ENCODE measurements at places on chromosomes 7 and 10.

- DNase-seq: no peak
These were observed 306.4 kb downstream of the FGFR2 start for GRCh38 chr10:121291823-121292222.

DNA sequence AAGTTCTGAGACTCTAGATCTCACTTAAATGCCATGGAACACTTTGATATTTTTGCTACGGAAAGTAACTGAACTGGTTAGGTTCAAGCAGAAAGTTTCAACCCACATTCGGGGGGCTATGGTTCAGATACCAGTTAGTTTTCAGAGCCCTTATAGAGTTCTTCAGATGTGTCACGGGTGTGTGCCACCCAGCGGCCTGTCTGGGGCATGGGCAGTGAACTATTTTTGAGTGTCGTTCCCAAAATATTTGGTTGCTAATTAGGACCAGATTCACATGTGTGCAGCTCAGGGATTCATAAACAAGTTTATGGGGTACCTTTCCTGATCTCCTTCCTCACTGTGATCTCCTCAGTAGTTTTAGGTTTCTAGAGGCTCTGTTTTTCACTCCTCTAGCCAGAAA is 271.9 kb downstream of the C7orf25 start:
- no peak for DNase-seq

DNA sequence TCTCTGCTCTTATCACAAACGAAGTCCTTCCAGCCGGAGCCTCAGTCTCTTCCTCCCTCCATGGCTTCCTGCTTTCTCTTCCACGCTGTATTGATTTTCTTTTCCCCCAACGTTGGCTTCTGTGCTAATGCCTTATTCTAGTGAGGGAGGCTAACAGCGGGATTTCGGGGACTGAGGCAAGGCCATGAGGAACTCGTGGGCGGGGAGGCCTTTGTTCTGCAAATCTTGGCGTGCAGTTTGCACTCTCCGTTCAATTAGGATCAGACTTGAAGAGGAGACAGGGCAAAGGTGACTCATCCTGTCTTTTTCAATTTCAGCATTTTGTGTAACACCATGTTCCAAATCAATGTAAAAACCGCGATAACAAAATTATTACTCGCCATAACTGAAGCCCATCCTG is 25.3 kb downstream of the EN2 start:
- DNase-seq: no peak

- no peak for DNase-seq
These were observed 17.0 kb downstream of the TRPV5 start for GRCh38 chr7:142916508-142916907.

- no peak for DNase-seq
These were observed 98.3 kb upstream of the C7orf33 start for GRCh38 chr7:148492157-148492860.

- DNase-seq: no peak
These were observed 62.5 kb upstream of the NAMPT start for GRCh38 chr7:106347229-106347833.

DNA sequence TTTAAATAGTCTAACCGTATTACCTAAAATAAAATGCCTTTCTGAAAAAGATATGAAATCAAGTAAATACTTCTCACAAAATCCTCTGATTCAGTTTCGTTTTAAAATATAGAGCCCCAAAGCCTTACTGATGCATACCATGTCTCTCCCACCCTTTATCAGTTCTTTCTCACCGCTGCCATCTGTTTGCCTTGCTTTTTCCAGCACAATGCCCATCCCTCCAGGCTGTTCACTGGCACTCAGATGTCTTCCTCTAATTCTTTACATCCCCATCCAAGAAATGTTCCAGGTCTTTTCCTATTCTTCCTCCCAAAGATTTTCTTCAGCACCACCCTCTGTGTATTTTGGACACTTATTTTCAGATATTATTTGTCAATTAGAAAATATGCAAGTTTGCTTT is 116.5 kb upstream of the LRRN3 start:
- no peak for DNase-seq

DNA sequence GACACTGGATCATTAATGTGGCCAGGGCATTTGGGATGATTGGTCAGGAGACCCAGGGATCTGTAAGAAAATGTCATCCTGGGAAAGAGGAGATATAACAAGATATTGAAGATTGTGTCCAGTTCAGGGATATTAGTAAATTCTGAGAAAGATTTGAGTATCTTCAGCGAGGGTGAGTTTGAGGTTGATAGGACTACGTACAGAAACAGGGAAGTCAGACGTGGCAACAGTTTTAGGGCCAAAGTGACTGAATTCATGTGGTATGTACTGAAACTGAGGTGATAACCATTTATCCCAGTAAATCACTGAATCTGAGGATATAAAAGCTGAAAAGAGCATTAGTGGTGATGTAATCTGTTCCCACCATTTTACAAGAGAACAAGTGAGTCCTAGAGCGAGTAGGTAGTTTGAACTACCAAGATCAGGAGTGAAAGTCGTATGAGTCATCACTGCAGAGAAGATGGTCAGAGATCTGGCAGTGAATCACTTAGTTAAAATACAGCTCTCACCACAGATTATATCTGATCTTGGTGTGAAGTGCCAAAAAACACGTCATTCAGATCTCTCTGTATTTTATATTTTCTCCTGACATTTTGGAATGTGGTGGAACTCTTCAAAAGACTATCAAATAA is 220.5 kb downstream of the CDK14 start:
- peak; percentile 88 for DNase-seq

DNA sequence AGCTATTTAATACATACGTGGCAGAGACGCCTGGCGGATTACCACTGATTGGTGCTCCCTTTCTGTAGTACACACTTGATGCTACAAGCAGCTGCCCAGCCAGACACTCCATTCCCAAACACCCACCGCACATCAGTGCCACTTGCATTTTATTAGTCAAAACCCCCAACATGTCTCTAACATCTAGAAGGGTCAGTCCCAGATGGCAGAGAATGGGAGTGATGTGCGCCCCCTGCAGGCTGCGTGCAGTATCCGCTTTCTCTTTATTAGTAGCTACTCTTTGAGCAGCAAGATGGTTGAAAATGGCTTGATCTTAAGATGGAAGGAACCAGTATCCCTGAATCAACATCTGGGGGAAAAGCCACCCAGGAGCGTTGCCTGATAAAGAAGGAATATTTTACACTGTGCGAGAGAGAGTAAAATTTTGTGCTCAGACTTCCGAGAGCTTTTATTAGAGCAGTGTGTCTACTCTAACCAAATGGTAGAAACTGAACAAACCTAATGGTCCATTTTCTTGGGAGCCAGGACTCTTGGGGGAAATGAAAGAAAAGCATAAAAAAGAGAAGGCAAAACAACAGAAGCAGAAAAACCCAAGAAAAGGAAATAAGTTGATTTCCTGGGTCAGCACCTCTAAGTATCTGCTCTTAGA is 78.3 kb downstream of the ST8SIA6 start:
- no peak for DNase-seq

GRCh38 chr10:86263907-86264306 is 102.7 kb downstream of the GRID1 start:
- no peak for DNase-seq

GRCh38 chr7:110084181-110084807 is 1006.6 kb upstream of the LRRN3 start:
- no peak for DNase-seq

GRCh38 chr10:121668314-121669027 is 70.2 kb upstream of the FGFR2 start:
- DNase-seq: no peak

DNA sequence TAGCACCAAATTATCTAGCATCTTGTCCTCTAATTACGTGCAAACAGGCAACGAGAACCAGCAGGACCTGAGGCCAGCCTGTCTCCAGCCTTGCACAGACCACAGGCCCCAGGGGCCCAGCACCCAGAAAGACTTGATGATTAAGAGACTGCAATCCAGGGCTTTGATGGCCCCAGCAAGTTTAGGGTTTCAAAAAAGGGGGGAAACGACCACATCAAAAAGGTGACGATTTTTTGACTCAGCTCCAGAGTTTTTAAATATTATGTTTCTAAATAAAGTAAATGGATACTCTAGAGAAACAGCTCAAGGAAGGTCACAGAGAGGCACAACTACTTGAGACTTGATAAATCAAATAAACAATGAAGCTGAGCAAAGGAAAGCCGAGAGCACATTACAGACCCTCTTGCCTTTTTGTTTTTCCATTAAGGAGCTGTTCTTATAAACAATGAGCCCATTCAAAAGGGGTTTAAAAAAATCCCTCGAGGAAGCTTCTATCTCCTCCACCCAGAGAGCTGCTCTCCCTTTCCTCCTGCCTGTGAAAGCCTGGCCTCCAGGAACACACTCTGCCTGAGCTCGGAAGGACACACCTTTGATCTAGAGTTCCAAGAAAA is 44.1 kb downstream of the GLI3 start:
- no peak for DNase-seq

GRCh38 chr10:88097536-88097935 is 234.1 kb downstream of the PTEN start:
- no peak for DNase-seq

DNA sequence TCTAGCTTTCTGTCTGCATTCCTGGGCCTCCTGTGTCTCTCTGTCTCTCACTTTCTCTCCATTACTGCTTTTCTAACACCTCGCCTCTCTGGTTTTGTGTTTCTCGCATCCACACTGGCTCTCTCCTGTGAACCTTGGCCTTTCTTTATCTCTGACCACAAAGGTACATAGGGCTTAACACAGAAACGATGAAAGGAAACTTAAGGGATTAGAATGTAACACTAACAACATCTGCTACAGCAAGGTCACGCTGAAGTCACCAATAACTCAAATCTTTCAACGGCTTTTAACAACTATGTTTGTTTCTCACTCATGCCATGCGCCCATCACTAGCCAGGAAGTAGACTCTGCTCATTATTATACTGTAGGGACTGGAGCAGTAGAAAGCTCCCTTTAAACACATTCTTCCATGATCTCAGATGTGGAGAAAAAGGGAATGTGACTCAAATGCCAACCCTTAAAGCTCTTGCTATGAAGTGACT is 9.3 kb upstream of the OR6V1 start:
- DNase-seq: peak; percentile 28

GRCh38 chr10:68137171-68137570 is 27.9 kb downstream of the MYPN start:
- no peak for DNase-seq

DNA sequence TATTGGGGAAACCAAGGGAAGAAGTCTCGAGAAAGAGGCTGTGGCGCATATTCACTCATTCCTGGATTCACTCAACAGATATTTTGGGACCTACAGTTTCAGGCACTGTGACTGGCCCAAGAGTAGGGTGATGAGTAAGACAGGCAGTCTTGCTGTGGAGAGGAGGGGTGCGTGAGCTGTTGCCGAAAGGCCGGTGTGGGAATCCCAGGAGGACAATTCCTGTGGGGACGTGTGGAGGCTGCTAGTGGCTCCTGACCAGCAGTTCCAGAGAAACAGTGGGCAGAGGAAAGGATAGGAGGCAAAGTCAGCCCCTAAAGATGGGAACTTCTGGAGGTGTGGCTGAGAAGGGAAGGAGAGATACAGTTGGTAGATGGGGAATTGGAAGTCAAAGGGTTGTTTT is 59.3 kb upstream of the GRB10 start:
- DNase-seq: no peak

- DNase-seq: peak; percentile 47
These were observed 98.8 kb downstream of the CACNB2 start for GRCh38 chr10:18238870-18239485.

GRCh38 chr7:151539088-151539671 is 19.5 kb upstream of the RHEB start:
- DNase-seq: no peak

DNA sequence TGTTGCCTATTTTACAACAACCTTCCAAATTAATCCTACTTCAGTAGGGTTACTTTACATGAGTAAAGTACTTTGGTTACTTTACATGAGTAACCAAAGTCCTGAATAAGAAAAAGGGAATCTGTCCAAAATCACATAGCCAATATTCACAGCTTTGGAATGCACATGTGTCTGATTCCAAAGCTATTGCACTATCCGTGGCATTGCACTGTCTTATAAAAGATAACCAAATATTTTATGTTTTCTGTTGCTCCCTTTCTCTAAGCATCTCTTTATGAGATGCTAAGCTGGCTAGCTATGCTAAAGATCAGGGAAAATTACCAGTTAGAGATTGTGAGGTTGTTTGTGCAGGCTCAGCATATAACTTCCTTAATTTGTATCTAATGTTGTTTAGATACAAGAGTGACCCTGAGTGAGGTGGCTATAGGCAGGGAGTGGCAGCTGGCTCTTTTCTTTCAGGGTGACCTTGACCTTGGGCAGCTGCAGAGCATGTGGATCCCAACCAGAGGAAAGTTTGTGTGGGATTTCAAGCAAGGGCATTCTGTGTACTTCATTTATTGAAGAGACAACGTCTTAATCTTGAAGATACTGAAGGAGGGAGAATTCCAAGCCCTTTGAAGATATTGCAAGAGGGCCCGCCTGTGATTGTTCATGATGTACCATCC is 366.1 kb upstream of the ANKRD30A start:
- no peak for DNase-seq

DNA sequence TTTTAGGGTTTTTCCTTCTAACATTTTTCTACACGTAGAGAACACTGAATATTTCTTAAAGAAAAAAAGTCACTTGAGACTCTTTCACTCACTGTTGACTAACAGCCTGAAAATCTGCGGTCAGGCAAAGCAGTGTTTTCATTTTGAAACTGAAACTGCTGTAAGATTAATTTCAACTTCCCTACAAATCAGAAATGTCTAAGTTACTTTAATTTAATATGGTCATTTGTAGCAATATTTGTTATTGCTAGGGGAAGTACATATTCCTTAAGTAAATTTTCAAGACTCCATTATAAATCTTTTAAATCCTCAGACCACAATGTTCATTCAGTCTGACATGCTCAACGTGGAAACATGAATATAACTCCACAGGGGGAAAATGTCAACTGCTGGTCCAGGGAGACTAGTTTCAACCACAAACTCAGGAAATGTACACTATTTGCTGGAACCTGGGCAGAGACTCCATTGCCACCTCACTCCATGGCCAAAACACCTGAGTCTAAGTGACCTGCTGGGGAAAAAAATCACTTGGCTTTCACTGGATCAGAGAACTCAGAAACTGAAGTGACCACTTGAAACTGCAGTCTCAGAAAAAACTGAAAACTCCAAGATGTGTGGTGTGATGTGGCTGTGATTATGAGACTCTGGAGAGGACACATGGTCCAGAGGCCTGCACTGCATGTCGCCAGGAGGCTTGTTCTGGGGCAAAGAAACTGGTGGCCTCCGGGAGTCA is 161.2 kb downstream of the TAX1BP1 start:
- DNase-seq: peak; percentile 45

DNA sequence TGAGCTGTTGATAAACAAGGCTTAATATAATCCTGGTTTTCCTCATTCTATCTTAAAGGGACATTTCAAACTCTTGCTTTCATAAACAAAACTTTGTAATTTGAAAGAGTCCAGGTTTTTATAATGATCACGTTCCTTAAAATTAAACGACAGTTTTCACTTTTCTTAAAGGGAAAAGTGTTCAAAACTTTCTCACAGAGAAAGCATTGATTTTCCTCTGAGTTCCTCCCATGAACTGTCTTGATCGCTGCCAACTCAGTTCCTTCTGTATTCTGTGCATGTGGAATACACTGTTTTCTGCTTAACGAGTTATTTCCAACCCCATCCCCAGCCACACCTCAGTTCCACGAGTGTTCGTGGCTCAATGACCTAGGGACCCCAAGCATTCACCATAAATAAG is 2.4 kb upstream of the C7orf33 start:
- no peak for DNase-seq

Data from LoVo (cell line).